ENCODE measurements at places on chromosomes 16 and 17.

GRCh38 chr16:23298290-23298915 is 3.7 kb upstream of the SCNN1B start:
- no peak overlapping the region for H3K27ac ChIP-seq
- H3K36me3 ChIP-seq = no peaks in the 10 kb centered on the region
- DNase-seq = no peak
- no peaks in the 10 kb centered on the region for H3K4me1 ChIP-seq

DNA sequence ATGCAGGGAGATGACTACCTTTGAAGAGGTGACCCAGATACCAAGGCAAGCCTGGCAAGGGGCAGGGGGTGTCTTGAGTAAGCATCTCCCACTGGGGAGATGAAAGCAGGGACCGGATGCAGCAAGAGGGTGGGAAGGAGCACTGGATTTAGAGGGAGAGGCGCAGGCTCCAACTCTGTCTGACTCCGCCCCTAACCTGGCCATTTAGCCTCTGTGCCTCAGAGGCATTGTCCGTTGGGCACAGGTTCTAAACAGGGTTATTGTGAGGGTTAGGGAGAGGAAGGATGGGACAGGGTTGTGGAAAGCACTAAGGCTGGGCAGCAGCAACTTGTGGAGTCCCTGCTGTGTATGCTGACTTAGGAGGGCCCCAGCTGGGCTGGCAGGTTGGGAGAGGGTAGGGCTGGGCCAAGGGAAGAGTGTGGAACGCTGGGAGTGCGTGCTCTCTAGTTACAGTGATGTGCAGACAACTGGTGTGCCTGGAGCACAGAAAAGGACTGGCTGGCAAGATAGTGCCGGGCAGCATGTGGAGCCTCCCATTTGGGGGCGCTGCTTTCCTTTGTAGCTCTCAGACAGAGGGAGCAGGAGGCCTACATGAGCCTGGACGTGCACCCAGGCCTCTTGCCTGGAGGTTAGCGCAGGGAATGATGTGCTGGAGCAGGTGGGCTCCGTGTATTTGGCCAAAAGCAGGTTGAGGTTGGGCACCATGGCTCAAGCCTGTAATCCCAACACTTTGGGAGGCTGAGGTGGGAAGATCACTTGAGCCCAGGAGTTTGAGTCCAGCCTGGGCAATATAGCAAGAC is 26.2 kb downstream of the TBX2 start:
- H3K27me3 ChIP-seq = peaks cover 29% of the 10 kb centered on the region
- H3K4me1 ChIP-seq = no peaks in the 10 kb centered on the region
- peak; percentile 90 for DNase-seq
- no peak overlapping the region for H3K27ac ChIP-seq
- H3K4me3 ChIP-seq = no peak overlapping the region

DNA sequence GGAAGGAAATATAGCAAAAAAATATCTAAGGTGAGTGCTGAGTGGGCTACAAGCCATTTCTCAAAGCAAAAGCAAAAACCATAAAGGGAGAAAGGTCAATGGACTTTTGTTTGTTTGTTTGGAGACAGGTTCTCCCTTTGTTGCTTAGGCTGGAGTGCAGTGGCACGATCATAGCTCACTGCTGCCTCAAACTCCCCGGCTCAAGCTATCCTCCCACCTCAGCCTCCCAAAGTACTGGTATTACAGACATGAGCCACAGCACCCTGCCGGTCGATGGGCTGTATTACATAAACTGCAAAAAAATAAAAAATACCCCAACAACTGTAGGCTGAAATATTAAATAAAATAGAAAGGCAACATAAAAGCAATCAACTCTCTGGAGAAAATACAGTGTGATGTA is 3.5 kb upstream of the RBBP6 start:
- no peaks in the 10 kb centered on the region for H3K4me1 ChIP-seq
- DNase-seq = no peak
- H3K36me3 ChIP-seq = no peaks in the 10 kb centered on the region
- H3K4me3 ChIP-seq = no peak overlapping the region
- H3K27me3 ChIP-seq = no peaks in the 10 kb centered on the region

- H3K4me1 ChIP-seq = no peaks in the 10 kb centered on the region
- no peaks in the 10 kb centered on the region for H3K36me3 ChIP-seq
- no peak overlapping the region for H3K4me3 ChIP-seq
Measured at GRCh38 chr17:68391561-68392268, 65.6 kb downstream of the WIPI1 start.

GRCh38 chr17:81916234-81917001 is 1.6 kb downstream of the SIRT7 start:
- peak overlapping the region; percentile 92 for H3K4me3 ChIP-seq
- DNase-seq = no peak
- no peak overlapping the region for H3K27ac ChIP-seq
- H3K27me3 ChIP-seq = no peaks in the 10 kb centered on the region

DNA sequence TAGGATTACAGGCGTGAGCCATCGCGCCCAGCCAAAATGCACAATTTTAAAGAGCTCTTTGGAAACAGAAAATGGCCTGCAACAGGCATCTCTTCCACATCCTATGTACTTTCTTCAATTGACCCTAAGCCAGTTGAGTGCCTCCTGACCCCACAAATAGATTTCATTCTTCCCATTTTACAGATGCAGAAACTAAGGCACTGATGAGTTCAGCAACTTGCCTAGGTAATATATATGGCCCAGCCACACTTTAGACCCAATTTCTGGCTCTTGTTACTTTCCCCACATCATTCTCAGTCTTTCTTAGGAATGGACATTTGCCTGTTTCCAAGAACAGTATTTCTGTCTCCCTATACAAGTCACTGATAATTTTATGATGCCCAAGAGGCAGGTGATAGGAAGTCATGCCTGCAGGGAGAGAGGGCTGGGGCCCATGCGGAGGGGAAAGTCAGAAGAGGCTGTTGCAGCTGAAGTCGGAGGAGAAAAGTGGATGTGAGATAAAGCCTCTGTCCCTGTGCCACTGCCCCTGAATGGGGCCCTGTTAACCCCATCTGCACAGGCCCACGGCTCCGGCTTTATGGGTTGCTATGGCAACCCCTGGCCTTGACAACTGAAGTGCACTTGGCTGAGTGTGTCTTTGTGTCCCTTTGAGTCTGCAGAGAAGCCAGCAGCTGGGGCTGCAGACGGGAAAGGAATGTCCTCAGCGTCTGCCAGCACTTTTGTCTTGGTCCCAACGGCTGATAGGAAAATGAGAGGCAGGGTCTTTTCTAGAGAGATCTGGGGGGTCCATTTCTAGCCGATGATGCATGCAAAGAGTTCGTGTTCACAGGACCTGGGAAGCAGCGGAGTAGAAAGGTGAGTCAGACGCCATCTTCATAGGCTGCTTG is 45.9 kb downstream of the ABAT start:
- no peaks in the 10 kb centered on the region for H3K36me3 ChIP-seq
- peak; percentile 70 for DNase-seq
- no peaks in the 10 kb centered on the region for H3K27me3 ChIP-seq
- no peaks in the 10 kb centered on the region for H3K4me1 ChIP-seq

GRCh38 chr16:4506450-4506849 is 30.3 kb downstream of the HMOX2 start:
- peak; percentile 83 for DNase-seq
- H3K36me3 ChIP-seq = peaks cover 46% of the 10 kb centered on the region
- no peak overlapping the region for H3K27ac ChIP-seq
- H3K4me3 ChIP-seq = no peak overlapping the region

DNA sequence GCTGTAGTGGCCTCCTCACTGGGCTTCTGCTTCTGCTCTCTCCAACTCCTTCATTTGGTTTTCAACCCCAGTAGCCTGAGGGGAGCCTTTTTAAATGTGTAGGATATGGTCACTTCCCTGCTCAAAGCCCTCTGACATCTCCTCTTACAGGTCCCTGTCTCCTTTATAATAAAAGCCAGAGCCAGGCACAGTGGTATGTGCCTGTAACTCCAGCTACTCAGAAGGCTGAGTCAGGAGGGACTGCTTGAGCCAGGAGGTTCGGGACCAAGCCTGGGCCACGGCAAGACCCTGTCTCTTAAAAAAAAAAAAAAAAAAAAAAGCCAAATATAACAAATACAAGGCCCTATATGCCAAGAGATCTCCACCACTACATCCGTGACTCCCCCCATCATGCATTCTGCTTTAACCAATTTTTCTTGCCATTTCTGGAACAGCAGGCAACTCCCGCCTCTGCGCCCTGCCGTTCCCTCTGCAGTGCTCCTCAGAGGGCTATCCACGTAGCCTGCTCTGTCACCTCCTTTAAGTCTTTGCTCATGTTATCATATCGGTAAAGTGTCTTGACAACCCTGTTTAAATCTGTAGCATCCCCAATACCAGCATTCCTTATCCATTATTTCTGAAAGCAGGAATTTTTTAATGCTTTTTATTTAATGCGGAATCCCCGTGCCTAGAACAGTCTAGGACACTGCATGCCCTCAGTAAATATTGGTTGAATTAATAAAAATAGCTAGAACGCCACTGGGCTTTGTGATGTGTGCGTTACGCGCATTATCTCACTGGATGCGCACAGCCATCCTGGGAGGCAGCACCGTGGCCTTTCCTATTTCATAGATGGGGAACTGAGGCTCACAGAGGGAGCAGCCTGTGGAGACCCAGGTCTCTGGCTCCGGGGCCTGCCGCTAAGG is 9.5 kb downstream of the ZNF771 start:
- no peaks in the 10 kb centered on the region for H3K4me1 ChIP-seq
- H3K36me3 ChIP-seq = peaks cover 47% of the 10 kb centered on the region
- H3K27me3 ChIP-seq = no peaks in the 10 kb centered on the region
- no peak overlapping the region for H3K27ac ChIP-seq
- no peak for DNase-seq
- peak overlapping the region; percentile 71 for H3K4me3 ChIP-seq

- H3K27ac ChIP-seq = peak overlapping the region; percentile 81
- no peak for DNase-seq
- H3K36me3 ChIP-seq = peaks cover 50% of the 10 kb centered on the region
- H3K27me3 ChIP-seq = no peaks in the 10 kb centered on the region
- H3K4me3 ChIP-seq = no peak overlapping the region
- peaks cover 6% of the 10 kb centered on the region for H3K4me1 ChIP-seq
Measured at GRCh38 chr17:850851-851763, 69.0 kb downstream of the MRM3 start.

DNA sequence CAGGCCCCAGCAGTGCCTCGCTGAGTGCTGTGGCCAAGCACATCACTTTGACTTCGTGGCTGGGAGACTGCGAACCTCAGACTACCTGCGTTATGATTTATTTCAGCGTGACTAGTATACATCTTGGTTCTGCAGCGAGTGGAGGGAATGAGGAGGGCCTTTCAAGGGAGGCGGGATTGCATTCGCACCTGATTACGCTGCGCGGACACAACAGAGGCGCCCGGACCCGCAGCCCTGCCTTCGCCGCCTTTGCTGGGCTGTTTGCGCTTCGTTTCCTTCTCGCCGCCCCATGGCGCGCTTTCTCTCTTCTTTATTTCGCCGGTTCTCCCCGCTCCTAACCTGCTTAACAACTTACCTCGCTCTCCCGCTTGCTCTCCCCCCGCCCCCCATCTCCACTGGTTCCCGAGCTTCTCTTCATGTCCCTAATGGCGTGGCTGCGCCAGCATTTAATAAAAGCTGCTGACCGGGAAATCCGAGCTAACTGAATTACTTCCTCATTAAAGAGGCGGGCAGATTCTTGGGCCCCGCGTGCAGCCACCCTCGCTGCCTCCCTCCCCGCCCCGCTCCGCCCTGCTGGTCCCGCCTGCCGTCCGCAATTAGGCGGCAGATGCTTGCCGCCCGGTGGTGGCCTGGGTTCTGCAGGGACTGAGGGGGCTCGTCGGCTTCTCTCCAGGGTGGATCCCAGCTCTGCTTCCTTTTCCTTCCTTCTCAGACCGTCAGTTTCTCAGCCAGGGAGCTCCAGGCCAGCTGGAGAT is 257.6 kb upstream of the SDK2 start:
- H3K27ac ChIP-seq = no peak overlapping the region
- H3K4me3 ChIP-seq = peak overlapping the region; percentile 72
- H3K27me3 ChIP-seq = peaks cover 88% of the 10 kb centered on the region
- peak; percentile 92 for DNase-seq
- H3K36me3 ChIP-seq = no peaks in the 10 kb centered on the region
